ENCODE measurements at places on chromosomes 12 and 14.

GRCh38 chr14:54784060-54784459, 118.6 kb downstream of the GCH1 start:
- no peak for DNase-seq

DNA sequence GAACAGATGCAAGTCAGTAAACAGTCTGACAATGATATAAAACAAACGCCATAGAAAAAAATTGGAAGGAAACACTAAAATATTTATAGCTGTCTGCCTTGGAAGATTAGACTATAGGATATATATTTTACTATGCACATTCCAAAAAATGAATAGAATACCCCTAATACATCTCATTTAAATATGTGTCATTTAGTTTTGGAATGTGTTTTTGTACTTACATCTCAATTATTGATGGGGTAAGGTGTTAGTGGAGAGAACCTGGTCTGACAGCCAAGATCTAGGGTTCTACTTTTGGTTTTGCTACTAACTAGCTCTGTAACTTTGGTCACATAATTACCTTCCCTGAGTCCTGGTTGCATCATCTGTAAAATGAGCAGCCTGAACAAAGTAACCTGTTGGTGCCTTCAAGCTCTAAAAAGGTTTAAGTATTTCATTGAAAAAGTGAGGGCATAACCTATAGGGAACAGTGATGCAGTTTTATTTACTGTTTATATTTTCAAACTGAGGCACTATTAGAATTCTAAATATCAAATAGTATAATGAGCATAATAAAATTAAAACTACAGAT, 28.6 kb upstream of the SLC6A13 start:
- no peak for DNase-seq

- no peak for DNase-seq
Measured at GRCh38 chr14:63039866-63040265, 5.4 kb downstream of the KCNH5 start.

DNA sequence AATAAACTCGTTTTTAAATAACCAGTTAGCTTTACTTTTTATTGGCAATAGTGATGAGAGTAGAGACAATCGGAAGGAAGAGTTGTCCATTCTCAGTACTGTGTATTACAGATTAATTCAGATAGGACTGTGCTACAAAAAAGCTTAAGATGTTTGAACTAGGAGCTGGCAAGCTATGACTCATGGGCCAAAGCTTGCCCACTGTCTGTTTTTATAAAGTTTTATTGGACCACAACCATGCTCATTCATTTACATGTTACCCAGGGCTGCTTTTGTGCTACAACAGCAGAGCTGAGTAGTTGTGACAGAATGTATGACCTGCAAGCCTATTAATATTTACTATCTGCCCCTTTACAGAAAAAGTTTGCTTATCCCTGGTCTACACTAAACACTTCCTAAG, 19.4 kb downstream of the GNS start:
- no peak for DNase-seq

DNA sequence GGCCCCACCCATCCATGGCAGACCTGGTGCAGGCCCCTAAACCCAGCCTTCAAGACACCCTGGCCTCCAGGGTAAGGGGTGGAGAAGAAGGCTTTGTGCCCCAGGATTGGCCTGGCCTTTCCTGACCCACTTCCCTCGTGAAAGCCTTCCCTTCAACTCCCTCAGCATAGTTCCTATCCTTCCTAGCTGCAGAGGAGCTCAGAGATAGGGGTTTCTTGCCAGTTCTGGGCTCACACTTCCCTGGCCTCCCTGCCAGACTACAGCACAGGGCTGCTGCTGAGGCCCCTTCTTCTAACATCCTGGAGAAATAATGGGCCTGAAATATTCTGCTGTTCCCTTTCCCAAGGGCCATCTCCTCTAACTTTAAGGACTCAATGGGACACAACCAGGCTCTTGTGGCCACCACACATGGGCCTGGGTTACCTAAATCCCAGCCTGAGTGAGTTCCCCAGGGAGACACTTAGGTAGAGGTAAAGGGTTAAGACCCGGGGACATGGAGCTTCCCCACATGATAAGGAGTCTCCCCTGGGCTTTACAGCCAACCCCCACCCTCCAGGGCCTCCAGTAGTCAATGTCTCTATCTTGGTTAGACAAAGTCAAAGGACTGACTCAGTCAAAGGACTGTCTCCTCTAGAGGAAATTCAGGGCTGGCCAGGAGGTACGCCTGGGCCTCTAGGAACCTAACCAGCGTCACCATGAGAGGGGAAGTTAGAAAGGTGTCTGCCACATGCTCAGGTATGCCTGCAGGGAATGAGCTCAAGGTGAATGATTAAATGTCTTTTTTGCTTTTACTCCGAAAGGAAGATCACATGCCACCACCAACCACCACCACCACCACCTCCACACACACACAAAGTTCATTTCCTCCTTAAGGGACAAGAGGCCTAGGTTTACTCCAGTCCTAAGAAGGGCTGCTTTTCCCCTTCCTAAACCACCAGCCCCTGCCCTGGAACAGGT, 7.1 kb downstream of the ZFP36L1 start:
- no peak for DNase-seq

GRCh38 chr12:27109334-27110028, 27.1 kb upstream of the C12orf71 start:
- DNase-seq = no peak

- DNase-seq = no peak
Measured at GRCh38 chr14:38256533-38256840, 594 bp upstream of the CLEC14A start.

DNA sequence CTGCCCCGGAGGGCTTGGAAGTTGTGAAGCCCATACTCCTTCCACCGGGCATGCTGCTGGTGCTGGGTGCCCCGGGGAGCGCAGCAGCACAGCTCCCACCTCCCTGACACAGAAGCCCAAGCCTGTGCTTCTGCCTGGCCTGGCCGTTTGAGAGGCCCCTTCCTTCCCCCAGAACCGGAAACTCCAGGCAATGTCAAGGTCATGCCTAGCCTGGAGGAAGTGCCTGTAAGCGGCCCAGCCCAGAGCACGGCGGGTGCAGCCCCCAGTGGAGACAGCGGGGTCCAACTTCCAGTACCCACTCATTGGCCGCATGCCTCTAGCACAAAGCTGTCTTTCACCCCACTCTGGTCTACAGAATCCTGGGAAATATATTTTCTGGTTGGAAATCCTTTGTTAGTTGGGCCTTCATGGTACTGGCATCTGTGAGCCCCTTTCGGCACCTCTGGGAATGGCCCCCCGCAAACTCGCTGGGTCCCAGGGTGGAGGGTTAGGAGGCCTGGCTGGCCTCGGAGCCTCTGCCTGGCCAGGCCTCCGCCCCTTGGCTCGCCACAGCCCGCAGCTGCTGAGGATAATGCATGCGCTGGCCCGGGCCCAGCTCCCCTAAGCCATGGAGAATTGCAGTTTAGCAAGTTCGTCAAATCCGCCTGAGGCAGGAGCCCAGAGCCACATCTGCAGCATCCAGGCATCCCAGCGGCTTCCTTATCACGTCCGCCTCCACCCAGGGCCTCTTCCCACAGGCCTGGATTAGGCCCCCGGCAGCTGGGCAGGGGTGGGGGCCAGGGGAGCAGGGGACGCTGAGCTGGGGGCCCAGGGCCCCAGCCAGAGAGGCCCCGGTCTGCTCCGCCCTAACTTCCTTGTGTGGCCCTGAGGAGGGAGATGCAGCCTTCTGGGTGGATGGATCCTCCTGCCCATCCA, 48.9 kb upstream of the DLK1 start:
- DNase-seq = no peak

- DNase-seq = no peak
Measured at GRCh38 chr12:55017416-55017925, 2.3 kb upstream of the NEUROD4 start.

- DNase-seq = no peak
Measured at GRCh38 chr12:75526655-75527511, 15.5 kb upstream of the KRR1 start.

DNA sequence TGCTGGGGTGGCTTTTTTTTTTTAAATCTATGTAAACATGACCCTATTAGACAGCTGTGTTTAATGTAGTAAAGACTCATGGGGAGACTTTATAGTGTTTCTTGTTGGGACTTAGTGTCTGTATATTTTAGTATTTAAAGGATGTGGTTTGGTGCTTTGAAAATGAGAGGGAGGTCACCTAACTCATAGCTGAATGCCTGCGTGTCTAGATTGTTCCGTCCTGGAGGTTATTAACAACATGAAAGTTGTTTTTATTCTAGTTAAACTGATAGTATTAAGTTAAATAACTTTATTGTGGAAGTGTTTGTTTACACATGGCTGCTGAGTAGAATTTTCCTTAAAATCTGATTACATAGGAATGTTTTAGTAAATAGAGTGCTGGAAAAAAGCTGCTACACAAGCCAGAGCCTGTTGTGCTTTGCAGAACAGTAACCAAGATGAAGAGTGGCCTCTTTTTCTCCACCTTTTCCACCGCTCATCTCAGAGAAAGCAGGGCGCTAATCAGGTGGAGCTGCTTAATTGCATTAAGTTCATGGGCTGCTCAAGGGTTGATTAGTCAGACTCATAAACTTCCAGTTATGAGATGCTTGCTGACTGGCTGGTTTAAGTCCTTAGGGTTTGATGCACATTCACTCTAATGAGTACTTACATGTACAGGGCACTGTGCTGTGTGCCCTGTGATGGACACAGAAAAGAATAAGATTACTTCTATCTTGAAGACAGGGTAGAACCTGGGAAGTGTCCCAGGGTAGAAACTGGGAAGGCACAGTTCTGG, 62.7 kb downstream of the FBXO34 start:
- DNase-seq = no peak

- no peak for DNase-seq
Measured at GRCh38 chr14:50619569-50620141, 48.5 kb downstream of the SAV1 start.

DNA sequence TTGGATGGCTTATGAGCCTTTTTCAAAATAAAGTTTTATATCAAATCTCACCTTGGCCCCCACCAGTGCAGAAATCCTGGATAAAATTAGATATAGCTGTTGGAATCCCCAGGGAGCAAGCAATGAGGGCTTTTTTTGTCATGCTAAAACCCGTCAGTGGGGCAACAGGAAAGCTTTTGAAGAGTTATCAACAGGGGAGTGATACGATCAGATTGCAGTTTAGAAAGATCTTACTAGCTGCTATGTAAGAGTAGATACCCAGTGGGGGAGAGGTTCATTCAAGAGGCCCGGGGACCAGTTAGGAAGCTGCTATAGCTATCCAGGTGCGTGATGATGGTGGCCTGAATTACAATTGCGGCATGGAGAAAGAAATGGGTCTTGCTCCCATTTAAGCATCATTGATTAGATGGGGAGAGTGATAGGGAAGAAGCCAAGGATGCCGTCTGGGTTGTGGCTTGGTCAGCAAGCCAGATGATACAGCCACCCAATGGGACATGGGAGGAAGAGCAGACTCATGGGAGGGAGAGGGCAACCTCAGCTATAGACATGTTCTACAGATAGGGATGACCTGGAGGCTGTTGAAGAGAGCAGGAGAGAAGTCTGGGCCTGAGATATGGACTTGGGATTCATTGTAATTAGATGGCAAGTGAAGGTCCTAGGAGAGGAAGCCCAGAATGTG, 272.4 kb downstream of the DPF3 start:
- no peak for DNase-seq

DNA sequence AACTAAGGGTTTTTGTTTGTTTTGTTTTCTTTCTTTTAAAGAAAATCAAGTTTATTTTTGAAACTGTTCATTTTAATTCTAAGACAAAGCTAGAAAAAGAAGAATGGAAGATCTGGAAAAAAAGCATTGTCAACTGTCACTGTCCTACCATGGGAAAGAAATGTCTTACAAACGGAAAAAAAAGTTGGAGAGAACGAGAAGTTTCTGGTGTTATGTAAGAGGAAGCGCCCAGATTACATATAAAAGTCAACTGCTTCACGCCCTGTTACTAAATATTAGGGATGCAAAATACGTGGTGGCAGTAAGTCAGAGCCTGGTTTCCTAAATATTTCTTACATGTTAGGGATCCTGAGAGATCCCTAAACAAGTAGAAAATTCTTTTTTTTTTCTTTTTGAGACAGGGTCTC, 14.3 kb upstream of the FBXL14 start:
- no peak for DNase-seq

GRCh38 chr12:85741046-85741445, 95.2 kb downstream of the RASSF9 start:
- no peak for DNase-seq

DNA sequence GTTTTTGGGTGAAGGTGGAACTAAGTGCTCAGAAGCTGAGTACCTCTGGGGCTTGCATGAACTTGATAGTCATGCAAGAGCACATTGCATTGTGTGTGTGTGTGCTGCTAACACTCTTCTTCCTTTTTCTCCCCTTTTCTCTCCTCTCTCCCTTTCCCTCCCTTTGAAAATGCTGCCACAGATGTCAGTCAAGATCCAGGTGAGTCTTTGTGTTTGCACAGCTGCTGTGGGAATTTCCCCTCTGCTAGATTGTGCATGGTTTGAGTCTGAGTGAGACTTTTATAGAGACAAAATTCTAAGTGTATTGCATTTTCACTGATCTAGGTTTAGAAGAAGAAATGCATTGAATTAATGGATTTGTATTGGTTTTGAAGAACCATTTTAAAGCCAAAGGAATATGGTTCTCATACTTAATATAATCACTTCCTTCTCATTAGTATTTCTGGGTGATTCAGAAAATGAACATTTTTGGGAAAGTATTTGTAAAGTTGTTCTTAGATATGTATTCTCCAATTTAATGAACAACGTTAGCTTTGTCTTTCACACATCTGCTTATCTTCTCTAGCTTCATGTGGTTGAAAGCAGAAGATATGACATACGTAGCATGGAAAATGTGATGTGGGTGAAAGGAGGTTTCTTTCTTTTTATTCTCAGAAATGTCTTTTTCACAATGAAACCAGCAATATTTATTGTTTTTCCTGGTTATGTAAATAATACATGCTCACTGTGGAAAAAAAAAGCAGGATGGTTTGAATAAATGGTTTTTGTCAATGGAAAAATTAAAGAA, 108.5 kb downstream of the NRXN3 start:
- DNase-seq = no peak

DNA sequence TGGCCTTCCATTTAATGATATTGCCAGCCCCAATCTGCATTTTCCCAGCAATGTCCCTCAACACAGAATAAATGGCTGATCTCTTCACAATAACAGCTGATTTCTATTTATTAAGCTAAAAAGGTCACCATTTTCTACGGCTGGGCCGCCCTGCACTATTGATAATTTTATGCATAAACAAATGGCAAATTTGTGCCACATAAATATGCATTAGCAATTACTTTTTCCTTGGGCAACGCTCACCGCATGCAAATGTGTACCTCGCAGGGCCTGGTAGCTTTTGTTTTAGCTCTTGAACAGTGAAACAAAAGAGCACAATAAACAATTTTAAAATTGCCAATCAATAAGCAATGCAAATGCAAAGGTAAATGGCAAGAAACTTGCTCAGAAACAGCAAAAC, 331.9 kb upstream of the SOX5 start:
- no peak for DNase-seq

GRCh38 chr14:73870525-73871235, 16.0 kb upstream of the ZNF410 start:
- DNase-seq = no peak

GRCh38 chr12:132433641-132434395, 56.1 kb upstream of the FBRSL1 start:
- DNase-seq = no peak

GRCh38 chr12:53313996-53314395, 7.4 kb downstream of the AAAS start:
- DNase-seq = no peak
